ENCODE measurements at places on chromosomes 12 and 14. TPM values are rescaled to one million over a fixed set of nuclear protein-coding genes. Genes with fewer than 3 reads are reported as not detected.

Gene RFLNA
- 3.1 TPM for total RNA-seq

Gene FLRT2
- total RNA-seq = 33.6 TPM

Gene MTHFD1
- total RNA-seq = 66.7 TPM

Gene TPH2
- not detected for total RNA-seq

Gene COCH
- 4.0 TPM for total RNA-seq

Gene CLEC2B
- 26.2 TPM for total RNA-seq

Gene SERPINA12
- total RNA-seq = not detected
